ENCODE measurements at places on chromosomes 5 and 9.
A peak's percentile ranks its signal among the peaks of the same experiment; 100 is the strongest.

GRCh38 chr9:120478208-120478607 lies 101.8 kb downstream of the CDK5RAP2 start:
- DNase-seq = no peak

- no peak for DNase-seq
Observed at GRCh38 chr5:95519681-95520080, 35.1 kb downstream of the SKIC3 start.

GRCh38 chr5:44387406-44387805 lies 1.8 kb downstream of the FGF10 start:
- no peak for DNase-seq

GRCh38 chr9:5870691-5871090 lies 20.0 kb upstream of the MLANA start:
- DNase-seq = no peak

DNA sequence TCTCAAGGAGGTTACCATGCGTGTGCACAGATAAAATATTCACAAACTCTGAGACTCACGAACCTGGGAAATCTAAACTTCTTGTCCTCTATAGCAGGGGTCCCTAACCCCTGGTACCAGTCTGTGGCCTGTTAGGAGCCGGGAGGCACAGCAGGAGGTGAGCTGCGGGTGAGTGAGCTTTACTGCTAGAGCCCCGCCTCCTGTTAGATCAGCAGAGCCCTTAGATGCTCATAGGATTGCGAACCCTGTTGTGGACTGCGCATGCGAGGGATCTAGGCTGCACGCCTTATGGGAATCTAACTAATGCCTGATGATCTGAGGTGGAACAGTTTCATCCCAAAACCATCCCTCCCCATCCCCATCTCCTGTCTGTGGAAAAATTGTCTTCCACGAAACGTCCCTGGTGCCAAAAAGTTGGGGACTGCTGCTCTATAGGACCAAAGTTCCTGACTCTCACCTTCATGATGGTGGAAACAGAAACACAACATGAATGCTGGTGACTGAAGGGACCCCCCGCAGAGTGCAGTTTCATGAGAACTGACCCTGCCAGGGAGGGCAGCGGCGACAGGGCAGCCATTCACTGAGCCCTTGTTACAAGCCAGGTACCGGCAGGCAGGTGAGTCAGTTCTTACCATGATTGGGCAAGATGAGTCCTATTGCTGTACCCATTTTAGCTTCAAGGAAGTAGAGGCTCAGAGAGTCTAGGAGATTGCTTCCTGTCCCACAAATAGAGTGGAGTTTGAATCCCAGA lies 181.9 kb downstream of the RGS3 start:
- no peak for DNase-seq

DNA sequence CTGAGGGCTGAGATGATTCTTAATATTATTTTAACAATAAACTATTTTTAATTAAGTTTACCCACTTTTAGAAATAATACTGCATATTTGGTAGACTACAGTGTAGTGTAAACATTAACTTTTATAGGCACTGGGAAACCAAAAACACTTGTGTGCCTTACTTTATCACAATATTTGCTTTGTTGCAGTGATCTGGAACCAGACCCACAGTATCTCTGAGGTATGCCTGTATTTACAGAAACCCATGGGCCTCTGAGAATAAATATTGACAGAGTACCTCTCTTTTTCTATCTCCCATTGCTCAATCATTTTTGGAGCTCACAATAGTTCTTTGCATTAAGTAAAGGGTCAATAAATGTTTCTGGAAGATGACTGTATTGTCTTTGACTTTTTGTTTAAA lies 73.3 kb downstream of the SLCO4C1 start:
- no peak for DNase-seq

DNA sequence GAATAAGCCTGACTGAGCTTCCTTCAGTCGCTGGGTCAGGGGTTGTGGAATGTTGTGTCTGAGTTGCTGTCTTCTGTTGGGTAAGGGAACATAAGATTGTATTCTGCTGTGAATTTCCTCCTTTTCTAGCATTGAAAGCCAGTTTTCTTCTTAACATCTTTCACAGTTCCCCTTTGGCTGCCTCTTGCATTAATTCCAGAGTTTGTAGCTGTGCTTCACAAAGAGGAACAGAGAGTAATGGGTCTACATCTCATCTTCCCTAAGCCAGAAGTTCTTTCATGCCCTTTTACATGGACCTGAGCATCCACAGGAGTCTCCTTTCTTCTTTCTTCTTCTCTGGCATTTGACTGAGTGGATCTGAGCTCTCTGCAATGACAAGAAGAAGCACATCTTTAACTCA lies 686.8 kb downstream of the KCTD16 start:
- DNase-seq = no peak

DNA sequence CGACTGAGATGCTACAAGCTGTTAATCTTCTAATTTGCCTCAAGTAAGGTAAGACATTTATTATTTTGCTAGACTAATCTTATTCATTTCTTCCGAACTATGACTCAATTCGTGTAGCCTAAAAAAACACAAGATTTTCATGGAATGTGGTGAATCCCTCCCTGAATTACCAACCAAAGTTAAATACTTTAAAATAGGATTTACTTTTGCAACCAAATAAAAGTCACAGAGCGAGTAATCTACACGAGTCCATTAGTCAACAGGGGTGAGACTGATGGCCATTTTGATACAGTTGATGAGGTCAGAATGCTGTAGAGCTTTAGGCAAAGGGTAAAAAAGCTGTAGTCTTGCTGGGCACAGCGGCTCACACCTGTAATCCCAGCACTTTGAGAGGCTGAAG lies 13.1 kb upstream of the BNC2 start:
- DNase-seq = no peak

GRCh38 chr5:171782332-171782966 lies 3.2 kb upstream of the SMIM23 start:
- no peak for DNase-seq

DNA sequence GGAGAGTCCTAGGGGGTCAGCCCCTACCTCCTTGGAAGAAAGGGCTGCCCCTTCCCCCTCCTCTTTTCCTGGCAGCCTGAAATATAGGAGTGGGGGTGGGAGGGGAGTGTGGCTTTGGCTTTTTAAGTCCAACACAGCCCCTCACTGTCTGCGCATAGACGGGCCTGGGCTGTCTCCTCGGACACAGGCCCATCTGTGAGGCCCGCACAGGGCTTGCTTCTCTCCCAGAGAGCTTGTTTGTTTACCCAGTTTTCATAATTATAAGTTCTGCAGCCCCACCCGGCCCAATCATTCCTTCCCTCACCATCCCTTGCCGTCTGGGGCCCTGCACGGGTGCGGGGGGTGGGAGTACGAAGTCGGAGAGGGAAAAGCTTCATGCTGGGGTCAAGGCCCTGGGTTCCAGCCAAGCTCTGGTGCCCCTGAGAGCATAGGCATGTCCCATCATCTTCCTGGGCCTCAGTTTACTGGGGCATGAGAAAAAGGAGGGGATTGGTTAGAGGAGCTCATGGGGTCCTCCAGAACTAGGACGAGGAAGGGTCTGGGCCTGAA lies 54.0 kb upstream of the STXBP1 start:
- no peak for DNase-seq

- no peak for DNase-seq
Observed at GRCh38 chr5:132420706-132421272, 51.3 kb downstream of the SLC22A5 start.

DNA sequence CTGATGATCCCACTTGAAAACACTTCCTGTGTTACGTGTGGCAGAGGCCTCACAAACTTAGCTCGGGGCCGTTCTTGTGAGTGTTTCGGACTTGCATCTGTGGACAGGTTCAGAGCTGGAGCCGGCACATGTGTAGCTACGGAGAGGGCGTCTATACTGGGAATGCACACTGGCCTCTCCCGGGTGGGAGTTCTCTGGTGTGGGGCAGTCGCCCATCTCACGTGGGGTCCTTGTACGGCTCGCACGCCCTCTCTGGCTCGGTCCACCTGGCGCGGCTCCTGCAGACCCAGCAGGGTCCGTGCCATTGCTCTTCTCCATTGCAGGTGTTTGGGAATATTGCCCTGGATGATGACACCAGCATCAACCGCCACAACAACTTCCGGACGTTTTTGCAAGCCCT lies 197.9 kb downstream of the CACNA1B start:
- DNase-seq = no peak

DNA sequence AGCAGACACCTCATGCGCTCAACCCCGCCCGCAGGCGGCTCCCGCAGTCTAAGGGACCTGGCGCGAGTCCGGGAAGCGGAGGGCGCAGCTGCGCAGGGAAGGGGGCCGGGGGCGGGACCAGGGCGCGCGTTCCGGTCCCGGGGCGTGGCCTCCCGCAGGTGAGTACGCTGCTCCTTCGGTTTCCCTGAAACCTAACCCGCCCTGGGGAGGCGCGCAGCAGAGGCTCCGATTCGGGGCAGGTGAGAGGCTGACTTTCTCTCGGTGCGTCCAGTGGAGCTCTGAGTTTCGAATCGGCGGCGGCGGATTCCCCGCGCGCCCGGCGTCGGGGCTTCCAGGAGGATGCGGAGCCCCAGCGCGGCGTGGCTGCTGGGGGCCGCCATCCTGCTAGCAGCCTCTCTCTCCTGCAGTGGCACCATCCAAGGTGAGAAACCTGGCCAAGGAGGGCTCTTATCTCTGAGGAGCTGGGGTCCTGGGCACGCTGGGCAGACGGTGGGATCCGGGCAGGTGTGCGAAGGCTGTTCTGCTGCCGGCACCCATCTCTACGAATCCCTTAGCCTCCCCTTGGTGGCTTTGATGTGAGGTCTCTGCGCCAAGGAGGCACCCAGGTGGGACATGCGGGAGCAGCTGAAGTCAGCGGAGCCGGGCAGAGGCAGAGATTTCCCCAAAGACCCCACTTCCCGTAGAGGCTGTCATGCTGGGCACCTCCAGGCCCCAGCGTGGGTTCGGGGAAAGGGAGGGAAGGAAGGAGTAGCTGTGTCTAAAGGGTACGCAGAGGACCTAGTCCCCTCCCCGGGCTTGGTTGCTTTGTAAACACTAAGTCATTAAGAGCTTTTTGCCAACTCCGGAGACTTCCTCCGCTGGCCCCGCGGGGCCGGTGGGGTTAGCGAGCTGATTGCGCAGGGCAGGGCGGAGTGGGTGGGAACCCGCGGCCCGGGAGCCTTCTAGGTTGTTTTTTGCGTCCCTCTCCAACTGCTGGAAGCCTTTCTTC lies at the start of gene F2RL1:
Gene F2RL1 (plus strand): TSS at position 187 of the 988 bp plus-strand sequence. CDS start 153 bp downstream, at position 340.
- DNase-seq = peak; percentile 67

- no peak for DNase-seq
Observed at GRCh38 chr9:38254756-38255155, 137.7 kb upstream of the ALDH1B1 start.

DNA sequence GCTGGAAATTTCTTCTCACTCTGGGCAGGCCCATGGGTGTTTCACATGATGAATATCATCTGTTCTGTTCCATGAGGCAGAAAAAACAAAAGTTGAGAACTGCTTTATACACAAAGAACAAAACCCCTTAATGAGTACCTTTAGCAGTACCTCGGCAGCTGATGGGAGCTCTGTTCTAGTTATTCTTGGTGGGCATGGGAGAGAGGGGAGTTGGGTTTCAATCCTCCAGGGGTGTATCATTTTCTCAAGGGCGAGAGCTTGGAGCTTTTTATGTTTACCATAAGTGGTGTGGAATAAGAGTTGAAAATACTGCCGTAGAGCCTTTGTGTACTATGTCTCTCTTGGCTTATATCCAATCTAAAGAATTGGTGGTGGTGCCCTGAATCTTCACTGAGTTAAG lies 103.3 kb upstream of the ZNF608 start:
- DNase-seq = no peak

DNA sequence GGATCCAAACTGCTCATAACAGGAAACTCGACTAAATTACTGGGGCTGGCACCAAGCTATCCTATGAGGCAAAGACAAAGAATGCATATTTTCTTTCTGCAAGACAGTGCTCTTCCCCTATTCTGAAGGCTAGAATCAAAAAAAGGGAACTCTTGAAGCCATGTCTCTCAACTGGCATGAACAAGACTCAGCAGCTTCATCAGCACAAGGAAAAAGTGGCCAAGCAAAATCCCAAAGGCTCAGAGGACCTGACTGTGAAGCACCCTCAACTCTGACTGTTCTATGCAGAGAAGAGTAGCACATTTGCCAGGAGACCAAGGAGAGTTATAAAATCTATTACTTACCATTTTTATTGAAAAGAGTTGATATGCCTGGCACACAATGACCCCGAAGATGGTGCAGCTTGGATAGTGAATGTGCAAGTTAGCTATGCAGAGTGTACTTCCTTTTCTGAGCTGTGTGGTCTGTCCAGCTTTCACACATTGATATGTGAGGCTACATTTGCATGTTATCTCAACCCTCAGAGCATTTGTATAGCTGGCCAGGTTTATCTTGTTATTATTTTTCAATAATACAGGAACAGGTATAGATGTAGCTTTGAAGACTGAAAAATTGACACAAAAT lies 51.0 kb upstream of the FYB1 start:
- DNase-seq = no peak

DNA sequence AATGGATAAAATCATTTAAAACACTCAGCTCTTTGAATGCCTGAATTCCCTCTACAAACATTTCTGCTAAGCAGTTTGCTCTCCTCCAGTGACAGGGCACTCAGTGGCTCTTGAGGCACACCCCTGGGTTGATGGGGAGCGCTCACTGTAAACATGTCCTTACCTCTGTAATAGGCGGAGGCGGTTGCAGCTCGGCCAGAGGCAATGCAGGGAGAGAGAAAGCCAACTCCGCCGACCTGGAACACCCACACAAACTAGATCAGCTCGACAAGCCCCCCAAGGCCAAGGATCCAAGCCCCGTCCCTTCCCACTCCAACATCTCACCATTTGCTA lies 329 bp downstream of the CDC23 start:
- DNase-seq = no peak

- DNase-seq = no peak
Observed at GRCh38 chr9:135081731-135082130, 5.7 kb upstream of the OLFM1 start.

DNA sequence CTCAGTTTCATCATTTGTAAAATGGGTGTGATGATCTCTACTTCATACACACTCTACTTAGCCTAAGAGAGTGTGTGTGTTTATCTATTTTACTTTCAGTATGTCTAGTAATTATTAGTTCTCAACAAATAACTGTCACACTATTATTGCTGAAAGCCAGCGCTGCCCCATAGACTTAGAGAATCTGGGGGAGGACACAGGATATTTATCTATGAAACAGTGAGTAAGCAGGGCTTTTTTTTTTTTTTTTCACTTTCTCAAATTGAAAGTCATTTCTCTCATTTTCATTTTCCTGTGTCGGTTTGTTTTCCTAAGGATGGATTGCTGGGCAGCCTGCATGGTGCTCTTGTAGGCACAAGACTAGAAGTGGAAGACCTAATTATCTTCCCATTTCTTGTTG lies 248.4 kb upstream of the RPS23 start:
- no peak for DNase-seq

GRCh38 chr9:16461851-16462250 lies 408.6 kb downstream of the BNC2 start:
- no peak for DNase-seq

- DNase-seq = no peak
Observed at GRCh38 chr5:133292300-133292699, 240.5 kb downstream of the HSPA4 start.

GRCh38 chr5:14148890-14149671 lies 5.9 kb downstream of the TRIO start:
- no peak for DNase-seq

GRCh38 chr9:96644137-96644536 lies 11.0 kb downstream of the PRXL2C start:
- no peak for DNase-seq

Measured in left renal pelvis (tissue), 4 donors.